ENCODE measurements at places on chromosomes 2 and 18. TPM values are rescaled to one million over a fixed set of nuclear protein-coding genes. Genes with fewer than 3 reads are reported as not detected.

- peak; percentile 88 for DNase-seq
These were observed 710 bp upstream of the TMSB10 start for GRCh38 chr2:84904717-84905174.

DNA sequence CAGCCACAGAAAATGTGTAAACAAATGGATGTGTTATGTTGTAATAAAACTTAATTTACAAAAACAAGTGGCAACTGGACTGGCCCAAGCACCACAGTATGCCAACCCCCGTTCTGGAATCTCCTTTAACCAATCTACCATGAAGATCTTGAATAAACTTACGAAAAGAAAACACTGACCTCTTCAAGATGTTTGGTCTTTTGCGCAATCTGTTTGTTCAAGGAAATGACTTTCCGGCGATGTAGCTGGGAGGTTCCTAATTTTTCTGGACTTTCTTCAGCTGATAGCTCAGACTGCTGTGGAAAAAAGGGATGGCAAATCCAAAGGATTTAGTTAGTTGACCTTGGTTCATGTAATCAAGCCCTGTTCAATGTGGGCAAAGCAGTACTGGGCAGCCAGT, 55.7 kb downstream of the CCDC93 start:
- peak; percentile 32 for DNase-seq

COL4A4 gene
- total RNA-seq: 20.1 TPM

DNA sequence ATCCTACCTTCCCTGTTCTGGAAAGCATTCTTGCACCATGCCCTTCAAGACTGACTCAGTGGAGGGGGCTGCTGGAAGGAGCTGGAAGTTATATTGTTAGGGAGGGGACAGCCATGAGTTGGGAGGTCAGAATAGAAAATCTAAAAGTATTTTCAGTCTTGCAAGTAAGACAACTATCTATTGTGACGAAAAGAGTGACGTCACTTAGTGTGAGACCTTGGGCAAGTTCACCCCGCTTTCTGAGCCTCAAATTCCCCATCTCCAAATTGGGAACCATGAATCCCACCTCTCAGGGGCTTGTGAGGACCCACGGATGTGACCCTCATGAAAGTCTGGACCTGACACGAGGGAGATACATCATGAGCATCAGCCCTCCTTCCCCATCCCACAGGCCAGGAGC, 46.5 kb downstream of the FOSL2 start:
- no peak for DNase-seq

RALB gene
- 100 TPM for total RNA-seq

DNA sequence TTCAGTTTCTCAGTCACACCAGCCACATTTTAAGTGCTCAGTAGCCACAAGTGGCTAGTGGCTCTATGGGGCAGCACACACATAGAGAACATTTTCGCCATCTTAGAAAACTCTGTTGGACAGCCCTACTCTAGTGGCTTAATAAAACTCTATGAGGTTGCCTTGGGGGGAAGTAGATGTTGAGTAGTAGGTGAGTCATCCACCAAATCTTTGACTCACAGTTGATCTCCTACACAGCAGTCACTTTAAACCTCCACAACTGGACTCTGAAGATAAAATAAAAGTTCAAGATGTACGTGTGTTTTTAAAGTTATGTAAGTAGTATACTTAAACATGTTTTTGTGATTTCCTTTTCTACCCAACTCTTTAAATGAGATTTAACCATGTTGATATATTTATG, 379.0 kb downstream of the SETBP1 start:
- no peak for DNase-seq

DNA sequence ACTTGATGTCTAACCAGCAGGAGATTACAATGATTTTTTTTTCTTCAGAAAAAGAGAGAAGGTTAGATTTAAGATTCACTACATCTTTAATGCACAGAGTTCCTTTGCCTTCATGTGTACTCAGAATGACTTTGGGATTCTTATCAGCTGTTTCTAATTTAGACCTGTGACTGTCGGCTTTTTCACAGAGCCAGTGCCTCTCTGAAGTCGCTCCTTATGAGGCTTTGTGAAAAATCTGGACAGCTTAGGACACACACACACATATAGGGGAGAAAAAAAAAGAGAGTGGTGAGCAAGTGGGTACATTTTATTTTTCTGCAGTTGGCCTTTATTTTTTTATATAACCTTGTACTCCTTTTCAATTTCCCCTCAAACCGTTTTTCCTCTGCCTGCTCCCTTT, 893.1 kb upstream of the CELF4 start:
- DNase-seq: no peak

GRCh38 chr2:116057538-116057937, 1615.1 kb downstream of the DPP10 start:
- no peak for DNase-seq

- no peak for DNase-seq
These were observed 250.5 kb upstream of the NETO1 start for GRCh38 chr18:73118121-73118816.

- peak; percentile 80 for DNase-seq
These were observed 97.2 kb downstream of the INSIG2 start for GRCh38 chr2:118185210-118186109.

DNA sequence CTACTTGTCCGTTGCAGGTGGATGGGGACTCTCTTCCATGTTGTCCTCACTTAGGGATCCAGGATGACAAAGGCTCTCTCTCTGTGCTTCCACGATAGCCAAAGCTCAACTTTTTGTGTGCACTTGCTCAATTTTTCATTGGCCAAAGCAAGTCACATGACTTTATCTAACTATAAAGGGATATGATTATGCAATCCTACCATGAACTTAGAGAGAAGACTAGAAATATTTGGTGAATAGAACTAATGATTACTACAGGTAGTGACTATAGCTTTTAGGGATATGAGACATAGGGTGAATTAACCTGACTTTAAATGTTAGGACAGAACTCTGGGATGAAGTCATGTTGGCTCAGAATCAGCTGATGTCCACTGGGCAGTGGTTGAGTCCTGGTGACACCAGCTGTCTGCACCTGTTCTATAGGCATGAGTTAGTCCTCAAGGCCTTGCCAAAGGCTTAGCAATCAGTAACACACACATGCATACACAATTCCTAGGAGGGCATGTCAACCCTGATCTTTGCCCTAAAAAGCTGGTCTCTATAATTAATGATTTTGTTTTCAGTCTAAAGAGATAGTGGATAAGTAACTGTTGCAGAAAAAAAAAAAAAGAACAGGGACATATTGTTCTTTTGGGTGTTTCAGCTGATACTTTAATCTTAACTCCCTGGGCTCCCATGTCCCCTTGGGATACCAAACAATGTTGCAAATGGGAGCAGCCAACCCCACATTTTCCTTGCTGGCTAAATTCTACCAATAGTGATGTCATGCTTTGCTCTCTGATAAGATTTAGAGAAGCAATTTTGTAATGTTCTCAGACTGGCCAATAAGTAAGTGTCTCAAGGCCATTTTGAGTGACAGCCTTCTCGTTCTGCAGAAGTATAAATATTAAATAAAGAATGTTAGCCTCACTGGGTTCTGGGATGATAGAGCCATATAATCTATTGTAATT, 12.5 kb upstream of the HK2 start:
- no peak for DNase-seq

GRCh38 chr2:236975766-236976165, 109.9 kb upstream of the COPS8 start:
- DNase-seq: no peak

DNA sequence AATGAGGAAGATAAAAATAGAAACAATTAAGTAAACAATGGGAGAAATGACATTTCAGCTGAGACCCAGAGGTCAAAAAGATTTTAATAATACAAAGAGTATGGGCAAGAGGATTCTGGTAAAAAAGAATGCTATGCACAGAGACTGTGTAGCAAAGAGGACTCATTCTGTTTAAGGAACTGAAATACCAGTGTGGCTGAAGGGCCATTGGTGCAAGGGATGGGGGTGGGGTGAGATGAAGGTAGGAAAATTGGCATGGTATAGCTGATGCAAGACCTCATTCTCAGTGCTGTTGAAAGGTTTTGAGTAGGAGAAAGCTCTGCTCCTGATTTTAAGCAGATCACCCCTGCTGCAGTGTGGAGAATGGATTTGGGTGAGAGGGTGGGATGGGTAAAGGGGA, 10.8 kb downstream of the GALNT1 start:
- DNase-seq: no peak

- DNase-seq: no peak
These were observed 54.9 kb downstream of the CCDC138 start for GRCh38 chr2:108841506-108841905.

DNA sequence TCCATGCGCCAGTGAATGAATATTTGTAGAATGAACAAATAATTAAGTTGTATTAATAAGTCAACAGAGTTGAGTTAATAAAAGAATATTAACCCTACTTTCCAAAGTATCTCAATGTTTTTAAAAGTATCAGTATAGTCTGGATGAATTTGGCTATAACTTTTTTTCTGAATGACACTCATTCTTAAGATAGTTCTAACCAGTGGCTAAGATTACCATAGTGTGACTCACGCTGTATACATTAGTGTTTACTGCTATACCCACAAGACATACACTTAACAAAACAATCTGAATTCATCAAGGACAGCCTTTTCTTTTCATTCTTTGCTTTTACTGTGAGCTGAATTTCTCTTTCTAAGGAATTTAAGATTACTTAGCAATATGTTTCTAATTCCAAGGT, 77.0 kb upstream of the PDE1A start:
- DNase-seq: no peak

BCL11A gene
- total RNA-seq: 7.6 TPM

EGR4 gene
- total RNA-seq: not detected

DNA sequence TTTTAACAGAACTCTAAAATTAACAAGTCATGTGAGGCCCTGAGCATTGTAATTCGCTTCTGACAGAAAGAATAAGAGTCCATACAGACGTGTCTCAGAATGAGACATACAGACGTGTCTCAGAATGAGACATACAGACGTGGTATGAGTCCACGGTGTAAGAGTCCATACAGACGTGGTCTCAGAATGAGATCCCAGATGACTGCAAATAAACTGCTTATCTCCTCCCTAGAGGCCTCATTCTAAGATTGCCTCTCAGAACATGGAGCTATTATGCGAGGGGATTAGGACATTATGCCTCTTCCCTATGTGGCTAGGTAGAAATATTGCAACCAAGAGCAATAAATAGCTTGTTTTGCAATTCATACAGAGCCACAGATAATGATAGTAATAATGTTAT, 63.9 kb downstream of the NEB start:
- no peak for DNase-seq
